CD4-positive, alpha-beta T cell treated with Interleukin-12 subunit alpha and Interleukin-12 subunit beta, for 1 hour (primary cell): ENCODE measurements at places on chromosomes 4 and X.
A peak's percentile ranks its signal among the peaks of the same experiment; 100 is the strongest.

DNA sequence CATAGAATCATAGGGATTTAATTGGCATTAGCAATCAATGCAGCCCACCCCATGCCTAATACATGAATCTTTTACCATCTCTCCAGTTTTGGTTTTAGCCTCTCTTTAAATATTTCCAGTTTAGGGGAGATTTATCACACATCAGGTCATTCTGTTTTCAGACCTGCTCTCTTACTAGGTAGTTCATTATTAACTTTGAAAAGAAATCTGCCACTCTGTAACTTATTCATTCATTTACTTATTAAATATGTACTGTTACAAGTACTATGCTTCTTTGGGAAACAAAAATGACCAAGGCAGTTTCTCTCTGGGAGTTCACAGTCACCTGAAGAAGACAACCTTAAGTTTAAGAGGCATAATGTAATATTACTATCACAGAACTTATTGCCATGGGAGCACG lies 62.1 kb downstream of the USO1 start:
- DNase-seq: no peak

- no peak for DNase-seq
Measured at GRCh38 chrX:55758033-55758432, 40.5 kb downstream of the RRAGB start.

GRCh38 chrX:151679798-151680402 lies 15.4 kb upstream of the PRRG3 start:
- DNase-seq: no peak

DNA sequence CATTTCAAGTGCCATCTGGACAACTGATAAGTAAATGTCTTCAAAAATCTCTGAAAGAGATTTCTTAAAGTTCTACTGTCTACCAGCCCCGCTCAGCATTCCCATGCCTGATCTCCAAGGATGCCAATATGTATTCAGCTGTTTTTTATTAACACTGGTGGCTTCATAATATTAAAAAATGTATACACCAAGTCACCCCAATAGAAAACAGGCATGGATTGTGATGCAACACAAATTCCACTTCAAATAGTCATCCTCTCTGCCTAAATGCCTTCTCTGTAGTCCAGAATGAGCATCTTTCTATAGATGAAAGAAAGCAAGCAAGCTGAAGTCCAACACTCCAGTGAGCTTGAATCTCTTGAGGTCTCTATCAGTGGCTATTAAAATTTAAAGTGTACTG lies 152.2 kb upstream of the PPARGC1A start:
- no peak for DNase-seq

DNA sequence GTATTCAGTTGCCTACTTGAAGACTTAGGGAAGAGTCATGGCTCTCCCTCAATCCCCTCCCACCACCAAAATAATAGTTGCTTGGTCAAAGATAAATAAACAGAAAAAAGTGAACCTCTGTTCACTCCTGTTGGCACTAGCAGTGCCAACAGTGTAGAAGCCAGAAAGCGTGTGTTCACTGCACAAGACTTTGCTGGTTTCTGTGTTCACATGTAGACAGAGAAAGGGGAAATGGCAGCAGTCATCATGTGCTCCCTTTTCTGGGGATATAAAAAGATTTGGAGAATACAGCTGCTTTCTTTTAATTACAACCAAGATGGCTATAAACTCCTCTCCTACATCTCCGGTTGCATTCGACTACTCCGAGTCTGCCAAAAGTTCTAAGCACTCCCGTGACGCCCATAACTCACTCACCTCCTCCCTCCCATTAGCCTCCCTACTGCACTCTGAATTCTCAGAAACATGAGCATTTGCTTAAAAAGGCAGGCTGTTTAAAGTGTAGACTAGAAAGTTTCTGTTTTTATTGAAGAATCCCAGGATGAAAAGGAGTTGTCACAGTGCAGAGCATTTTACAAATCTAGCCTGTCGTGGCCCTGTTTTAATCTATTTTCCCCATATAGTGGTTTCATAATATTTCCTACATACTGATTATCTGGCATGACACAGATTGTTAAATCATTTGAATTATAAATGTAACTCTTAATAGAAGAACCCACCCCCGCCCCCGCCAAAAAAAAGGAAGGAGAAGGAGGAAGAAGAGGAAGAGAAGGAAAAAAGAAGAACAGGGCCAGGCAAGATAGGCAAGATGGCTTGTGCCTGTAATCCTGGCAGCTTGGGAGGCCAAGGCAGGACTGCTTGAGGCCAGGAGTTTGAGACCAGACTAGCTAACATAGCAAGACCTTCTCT lies 16.7 kb downstream of the LGI2 start:
- no peak for DNase-seq

- no peak for DNase-seq
Measured at GRCh38 chrX:151973851-151974335, 583 bp downstream of the GABRE start.

GRCh38 chr4:8326206-8326605 lies 56.7 kb downstream of the HTRA3 start:
- DNase-seq: no peak

GRCh38 chrX:17531500-17531899 lies 156.5 kb downstream of the NHS start:
- no peak for DNase-seq

- DNase-seq: no peak
Measured at GRCh38 chr4:57094832-57095223, 15.4 kb downstream of the IGFBP7 start.

DNA sequence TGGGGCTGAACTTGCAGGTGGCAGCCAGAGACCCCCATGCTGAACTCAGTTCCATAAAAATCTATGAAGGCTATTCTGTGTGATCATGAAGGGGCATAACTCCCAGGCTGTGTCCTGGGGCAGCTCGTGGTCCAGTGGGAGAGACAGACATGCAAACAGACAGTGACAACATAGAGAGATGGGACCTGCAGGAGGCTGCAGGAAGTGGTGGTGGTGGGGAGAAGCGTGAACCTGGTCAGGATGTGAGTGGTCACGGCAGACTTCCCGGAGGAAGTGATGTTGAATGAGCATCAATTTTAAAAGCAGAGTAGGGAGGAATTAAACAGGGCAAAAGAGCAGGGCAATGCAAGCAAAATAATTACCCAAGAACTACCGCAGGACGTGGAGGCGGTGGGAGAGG lies 23.2 kb upstream of the SORCS2 start:
- DNase-seq: no peak

DNA sequence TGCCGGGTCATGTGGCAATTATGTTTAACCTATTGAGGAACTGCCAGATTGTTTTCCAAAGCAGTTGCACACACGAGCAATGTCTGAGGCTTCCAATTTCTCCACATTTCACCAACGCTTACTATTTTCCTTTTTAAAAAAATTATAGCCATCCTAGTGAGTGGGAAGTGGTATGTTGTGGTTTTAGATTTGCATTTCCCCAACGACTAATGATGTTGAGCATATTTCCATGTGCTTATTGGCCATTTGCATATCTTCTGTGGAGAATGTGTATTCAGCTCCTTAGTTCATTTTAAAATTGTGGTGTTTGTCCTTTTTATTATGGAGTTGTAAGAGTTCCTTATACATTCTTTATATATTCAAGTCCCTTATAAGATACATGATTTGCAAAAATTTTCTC lies 60.2 kb downstream of the MTMR1 start:
- DNase-seq: no peak

DNA sequence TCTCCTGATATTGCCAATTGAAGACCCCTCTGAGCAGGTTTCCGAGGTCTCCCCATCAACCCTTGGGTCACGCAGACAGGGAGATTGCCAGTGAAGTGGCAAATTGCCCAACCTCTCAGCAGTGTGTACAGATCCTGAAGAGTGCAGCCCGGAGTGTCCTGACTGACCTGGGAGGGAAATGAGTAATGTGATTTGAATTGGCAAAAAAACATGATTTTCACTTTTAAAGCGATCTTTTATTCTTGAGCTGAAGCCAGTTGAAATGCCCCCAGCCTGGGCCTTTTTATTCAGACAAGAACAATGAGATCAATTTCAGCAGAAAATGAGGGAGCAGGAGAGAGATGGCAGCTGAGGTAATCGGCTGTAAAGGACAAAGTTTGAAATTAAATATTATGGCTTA lies 401.8 kb downstream of the RAPGEF2 start:
- no peak for DNase-seq

GRCh38 chr4:141307241-141307689 lies 86.6 kb downstream of the ZNF330 start:
- peak; percentile 59 for DNase-seq

DNA sequence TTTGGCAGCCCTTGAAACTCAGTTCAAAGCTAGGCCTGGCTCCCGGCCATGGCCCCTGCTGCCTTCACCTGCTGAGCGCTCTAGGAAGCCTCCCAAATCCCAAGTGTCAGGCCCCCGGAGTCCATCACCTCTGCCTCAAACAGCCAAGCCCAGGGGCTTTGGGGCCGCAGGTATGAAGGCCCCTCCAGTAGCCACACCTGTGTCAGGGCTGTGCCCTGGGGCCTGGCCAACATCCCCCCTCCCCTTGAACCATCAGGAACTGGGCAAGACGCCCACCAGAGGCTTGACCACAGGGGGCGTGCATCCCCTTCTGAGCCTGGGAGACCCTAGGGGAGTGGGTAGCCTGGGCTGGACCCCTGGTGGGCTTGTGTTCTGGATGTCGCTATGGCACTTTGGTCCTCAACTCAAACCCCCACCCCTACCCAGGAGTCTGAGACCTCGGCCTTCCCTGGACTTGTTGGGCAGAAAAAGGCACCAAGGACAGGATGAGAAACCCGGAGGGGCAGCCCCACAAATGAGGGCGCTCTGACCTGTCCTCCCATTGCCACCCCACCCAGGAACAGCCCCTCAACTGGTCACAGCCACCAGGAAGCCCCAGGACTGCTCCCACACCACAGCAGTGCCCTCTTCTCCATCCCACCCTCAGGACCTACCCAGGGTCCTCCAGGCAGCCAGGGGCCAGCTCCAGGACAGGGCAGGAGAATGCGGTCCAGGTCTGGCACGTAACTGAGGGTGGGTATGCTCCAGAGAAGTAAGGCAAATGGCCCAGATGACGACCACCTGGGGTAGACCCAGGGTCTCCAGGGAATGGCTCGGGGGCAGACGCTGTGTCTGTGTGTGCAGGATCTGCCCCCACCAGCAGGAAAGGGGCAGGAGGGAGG lies 4.2 kb upstream of the SLBP start:
- no peak for DNase-seq

DNA sequence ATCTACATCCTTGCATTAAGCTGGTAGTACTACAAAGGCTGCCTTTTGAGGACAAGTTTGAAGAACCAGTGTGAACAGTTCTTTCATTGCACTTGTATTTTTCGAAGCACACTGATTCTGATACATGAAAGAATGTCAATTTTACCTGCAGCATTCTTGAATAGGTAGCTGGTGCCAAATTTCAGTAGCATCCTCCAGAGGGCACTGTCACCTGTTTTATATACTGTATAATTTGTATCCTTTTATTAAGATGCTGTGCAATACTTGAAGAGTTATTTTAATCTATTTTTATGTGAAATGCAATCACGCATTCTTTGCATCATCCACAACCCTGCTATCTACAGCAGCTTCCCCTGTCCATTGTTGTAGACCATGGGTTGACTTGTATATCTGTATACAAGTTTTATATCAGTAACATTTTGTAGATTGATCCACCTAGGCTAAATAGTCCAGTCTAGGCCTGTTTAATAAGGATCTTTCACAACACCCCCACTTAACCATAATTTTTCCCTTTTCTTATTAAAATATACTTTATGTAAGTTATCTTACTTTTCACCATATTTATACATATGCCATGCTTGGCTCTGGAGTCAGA lies 325.7 kb downstream of the PCDH7 start:
- no peak for DNase-seq

- no peak for DNase-seq
Measured at GRCh38 chrX:37348231-37348970, 763 bp upstream of the PRRG1 start.

- no peak for DNase-seq
Measured at GRCh38 chr4:150402871-150403272, 179.1 kb upstream of the MAB21L2 start.

GRCh38 chr4:15336410-15337167 lies 91.2 kb upstream of the C1QTNF7 start:
- no peak for DNase-seq

- no peak for DNase-seq
Measured at GRCh38 chrX:116289592-116289991, 119.0 kb downstream of the AGTR2 start.

GRCh38 chr4:30722359-30723200 lies 2.4 kb downstream of the PCDH7 start:
- DNase-seq: no peak

DNA sequence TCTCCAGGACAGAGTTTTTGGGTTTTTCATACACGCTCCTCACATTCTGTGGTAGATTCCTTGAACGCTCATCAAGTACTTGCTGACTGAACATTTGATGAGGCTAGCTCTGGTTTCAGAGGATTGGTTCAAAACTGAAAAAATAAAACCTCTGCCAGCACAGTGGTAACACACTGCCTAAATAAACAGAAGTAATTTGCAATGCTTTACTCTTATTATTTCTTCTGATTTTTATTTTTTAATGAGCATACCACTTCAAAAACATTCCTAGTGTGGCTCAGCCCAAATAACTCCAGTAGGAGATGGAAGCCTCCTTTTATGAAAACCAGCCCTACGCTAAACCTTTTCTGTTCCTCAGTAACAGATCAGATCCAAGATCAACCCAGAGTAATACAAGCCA lies 72.0 kb upstream of the INTU start:
- no peak for DNase-seq

DNA sequence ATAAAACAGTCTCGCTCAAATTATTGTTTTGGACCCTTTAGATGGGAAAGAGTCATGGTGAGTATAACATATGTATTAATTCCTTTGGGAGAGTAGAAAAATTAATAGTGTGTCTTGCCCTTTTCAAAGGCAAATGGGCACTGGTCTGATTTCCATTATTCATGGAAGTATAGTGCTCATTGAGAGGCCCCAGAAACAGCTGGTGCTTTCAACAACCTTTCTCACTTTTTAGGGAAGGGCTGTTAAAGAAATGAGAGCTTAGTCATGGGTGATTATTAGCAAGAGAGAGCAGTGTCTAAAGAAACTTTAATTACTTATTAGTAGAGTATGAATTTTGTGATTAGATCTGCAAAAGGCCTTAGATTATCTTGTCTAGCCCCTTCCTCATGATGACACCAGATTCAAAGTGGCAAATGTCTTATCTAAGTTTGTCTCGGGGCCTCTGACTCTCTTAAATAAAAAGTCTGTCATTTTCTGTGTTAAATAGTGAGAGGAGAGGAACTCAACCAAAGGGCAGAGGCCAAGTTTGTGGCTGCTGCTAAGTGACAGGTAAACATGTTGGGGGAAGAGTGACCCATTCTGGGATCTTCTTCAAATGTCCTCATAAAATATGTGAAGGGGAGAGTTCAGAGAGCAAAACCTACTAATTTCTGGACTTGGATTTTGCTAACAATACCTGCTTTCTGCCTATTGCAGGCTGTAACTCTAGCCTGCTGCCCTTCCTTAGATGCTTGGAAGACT lies 110.6 kb downstream of the REPS2 start:
- no peak for DNase-seq

DNA sequence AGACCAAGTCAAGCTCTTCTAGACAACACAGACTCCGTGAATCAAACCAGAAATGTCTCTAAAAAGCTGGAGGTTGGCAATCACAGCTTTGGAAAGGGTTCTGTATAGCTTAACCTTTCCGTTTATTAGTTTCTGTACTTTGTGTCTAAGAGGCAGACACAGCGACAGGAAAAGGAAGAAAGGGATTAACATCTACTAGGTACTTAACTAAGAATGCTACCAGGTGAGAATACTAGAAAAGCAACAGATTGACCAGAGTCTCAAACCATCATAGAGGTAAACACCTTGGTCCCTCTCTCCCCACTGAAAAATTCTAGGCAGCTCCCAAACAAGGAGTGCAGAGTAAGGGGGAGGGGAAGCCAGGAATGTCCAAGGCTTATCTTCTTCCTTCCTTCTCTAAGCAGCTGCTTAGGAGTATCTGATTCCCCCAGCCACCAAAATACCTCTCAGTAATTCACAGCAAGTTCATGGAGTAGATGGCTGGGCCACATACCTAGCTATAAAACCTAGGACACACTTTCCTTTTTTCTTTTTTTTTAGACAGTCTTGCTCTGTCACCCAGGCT lies 80.8 kb downstream of the APBB2 start:
- DNase-seq: no peak
